ENCODE measurements at places on chromosomes 4 and X.
A peak's percentile ranks its signal among the peaks of the same experiment; 100 is the strongest.

GRCh38 chrX:87664381-87664780 is 146.8 kb downstream of the KLHL4 start:
- peak; percentile 5 for DNase-seq

DNA sequence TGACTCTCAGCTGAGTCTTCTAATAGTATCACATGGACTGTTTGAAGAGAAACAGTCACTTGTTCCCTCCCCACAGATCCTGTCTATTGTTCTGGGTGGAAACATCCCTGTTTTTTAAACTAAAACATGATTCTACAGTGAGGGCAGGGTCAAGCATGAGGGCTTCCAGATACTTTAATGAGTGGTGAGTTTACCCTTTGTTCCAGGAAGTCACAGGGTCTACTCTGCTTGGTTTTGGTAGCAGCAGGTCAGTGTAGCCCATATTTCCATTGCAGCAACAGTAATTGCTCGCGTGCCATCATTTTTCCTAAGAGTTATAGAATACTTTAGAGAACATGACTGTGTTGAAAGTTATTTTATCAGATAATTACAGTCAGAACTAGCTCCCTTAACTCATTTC is 87.4 kb downstream of the ZNF732 start:
- DNase-seq: no peak

- DNase-seq: peak; percentile 94
Observed at GRCh38 chrX:47540754-47541538, 20.1 kb upstream of the ARAF start.

GRCh38 chrX:129115104-129115503 is 408.2 kb downstream of the SMARCA1 start:
- peak; percentile 6 for DNase-seq

DNA sequence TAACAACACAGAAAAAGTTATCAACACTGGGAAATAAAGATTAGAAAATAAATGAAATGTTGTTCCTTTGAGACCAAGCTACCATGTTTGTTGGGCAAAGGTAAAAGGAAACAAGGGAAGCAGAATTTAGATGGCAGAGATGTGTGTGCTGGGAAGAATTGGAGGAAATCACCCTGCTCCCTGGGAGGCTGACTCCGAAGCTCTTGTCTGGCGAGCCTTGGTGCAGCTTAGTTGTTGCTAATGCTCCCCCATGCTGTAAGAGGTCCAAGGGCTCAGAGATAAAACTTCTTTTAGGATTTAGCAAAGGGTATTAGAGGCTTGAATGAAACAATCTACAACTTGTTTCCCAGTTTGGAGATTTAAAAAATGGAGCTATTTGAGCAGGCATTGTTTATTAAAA is 123.8 kb upstream of the DDIT4L start:
- no peak for DNase-seq

DNA sequence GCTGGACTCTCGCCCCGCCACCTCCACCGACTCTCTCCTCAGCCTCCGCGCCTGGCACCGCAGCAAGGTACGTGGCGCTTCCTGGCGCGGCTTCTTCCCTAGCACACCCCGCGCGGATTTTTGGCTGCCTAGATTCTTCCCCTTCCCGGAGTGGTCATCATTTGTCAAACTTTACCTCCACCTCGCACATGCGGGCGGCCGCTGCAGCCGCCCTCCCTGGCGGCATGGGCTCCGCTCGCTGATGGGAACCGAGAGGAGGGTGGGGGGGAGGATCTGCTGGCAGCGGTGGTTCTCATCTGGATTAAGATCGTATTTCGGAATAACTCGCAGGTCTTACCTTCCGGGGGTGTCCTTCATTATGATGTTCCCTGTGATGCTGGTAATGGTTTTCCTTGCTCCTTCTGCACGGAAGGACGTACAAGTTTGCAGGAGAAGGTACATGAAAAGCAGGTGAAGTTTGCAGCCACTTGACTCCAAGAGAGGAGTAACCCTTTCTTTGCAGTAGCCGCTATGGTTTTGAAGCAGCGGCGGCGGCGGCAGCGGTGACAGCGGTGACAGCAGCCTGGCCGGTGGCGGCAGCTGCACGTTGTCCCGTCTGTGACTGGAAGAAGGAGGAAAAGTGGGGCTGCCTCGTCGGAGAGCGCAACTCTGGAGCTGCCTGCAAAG is 2183.9 kb upstream of the TENM3 start:
- DNase-seq: no peak

Data from AG08395 (cell line).